ENCODE measurements at places on chromosomes 5 and 9.

- DNase-seq, result no peak
These were observed 8.6 kb upstream of the SV2C start for GRCh38 chr5:76074487-76075065.

DNA sequence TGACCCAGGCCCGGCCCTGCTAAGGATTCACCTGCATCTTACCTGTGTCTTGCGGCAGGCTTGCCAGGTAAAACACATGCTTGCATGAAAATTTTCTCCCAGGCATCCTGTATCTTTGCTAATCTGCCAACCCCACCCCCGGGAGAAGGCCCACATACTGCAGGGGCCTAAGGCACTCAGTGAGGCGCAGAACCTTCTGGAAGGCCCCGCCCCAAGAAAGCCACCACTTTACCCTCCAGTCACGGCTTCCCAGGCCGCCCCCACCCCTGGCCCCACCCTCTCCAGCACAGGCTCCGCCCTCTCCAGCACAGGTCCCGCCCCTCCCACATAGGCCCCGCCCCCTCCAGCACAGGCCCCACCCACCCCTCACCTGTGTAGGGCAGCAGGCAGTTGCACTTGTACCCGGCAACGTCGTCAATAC, 29.8 kb upstream of the SEC16A start:
- no peak for DNase-seq

DNA sequence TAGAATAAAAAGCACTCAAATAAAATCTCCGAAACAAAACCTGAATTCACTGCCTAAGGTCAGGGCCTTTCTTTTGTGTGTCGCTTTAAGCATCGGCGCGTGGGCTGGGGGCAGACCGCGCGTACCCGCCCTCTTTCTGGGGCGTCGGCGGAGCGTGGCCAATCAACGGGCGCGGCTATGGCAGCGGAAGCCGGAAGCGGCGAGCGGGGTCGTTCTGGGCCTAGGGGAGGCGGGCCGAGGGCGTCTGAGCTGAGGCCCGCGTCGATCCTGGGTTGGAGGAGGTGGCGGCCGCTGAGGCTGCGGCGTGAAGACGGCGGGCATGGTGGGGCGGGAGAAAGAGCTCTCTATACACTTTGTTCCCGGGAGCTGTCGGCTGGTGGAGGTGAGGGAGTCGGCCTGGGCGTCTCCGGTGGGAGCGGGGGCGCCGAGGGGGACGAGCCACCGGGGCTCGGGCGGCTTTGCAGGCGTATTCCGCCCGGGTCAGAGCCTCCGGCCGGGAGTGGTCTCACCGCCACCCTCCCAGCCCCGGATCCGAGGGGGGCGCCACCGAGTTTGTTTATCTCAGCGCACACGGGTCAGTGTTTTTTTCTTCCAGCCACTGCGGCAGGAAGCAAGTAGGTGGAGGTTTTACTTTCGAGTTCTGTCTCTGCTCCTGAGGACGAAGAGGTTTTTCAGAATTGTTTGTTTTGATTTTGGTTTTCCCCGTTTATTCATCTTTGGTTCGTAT, at the start of gene MAT2B:
Gene MAT2B (plus strand): TSS at position 252 of the 727 bp plus-strand sequence. CDS start 68 bp downstream, at position 320.
- peak; percentile 96 for DNase-seq

- no peak for DNase-seq
These were observed 194.1 kb downstream of the GNA14 start for GRCh38 chr9:77453825-77454647.

DNA sequence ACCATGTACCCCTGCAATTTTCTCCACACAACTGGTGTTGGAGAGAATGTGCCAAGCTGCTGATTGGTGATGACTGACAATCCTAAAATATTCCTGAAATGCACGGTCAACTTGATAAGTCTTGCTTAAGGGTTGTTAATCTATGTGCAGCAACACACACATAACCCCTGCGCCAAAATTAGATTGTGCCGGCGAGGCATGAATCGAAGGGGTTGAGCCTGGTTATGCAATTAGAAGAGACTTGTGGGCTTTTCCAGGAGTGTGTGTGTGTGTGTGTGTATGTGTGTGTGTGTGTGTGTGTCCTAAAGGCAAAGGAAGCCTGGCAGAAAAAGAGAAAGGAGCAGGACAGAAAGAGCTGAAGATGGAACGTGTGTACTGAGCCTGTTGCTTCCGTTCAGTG, 22.3 kb downstream of the IRX2 start:
- DNase-seq, result no peak

DNA sequence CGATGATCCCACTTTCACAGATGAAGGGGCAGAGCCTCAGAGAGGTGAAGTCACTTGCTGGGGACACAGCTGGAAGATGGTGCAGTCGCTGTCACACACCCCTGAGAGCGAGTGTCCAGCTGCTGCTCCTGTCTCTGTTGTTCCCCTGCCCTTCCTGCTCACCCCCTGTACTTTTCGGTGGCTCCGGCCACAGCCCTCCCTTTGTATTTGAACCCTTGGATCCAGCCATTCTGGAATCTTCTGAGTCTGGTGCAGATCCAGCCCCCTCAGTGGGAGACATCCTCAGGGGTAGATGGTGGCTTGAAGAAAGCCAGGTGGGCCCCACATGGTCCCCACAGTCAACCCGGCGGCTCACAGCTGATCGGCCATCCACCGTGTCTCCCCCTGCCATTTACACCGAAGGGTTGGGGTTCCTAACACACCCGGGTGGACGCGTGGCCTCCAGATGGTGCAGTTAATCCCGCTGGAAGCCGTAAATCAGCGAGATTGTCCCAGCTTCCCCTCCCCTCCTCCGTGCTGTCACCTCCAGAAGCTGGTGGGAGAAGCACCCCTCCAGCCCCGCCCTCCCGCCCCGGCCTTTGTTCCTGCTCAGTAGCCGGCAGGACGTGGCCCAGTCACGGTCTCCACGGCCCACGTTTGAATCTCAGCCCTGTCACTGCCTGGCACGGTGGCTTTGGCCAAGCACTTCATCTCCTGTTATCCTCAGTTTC, 204.8 kb downstream of the C9orf50 start:
- no peak for DNase-seq

- no peak for DNase-seq
These were observed 97.9 kb downstream of the ZNF618 start for GRCh38 chr9:113973963-113974413.

GRCh38 chr9:38026840-38027527, 42.0 kb downstream of the SHB start:
- no peak for DNase-seq

DNA sequence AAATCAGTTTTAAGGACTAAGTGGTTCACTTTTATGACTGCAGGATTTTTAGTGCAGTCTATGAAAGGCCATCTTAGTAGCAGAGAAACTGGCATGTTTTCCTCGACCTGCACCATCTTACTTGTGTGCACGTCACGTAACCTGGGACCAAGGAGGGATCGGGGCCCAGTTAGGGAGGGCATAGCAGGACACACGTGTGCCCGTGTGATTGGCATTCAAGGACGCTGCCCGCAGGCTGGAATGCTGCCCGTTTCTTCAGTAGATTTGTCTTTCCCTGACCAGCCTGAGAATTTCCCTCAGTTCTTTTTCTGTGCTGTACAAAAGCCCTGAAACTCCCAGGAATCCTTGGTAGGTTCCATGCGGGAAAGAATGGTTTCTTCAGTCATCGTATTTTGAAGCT, 196.3 kb downstream of the TRIO start:
- DNase-seq, result no peak

GRCh38 chr9:128128836-128129590, 1.5 kb upstream of the PTGES2 start:
- DNase-seq, result no peak

DNA sequence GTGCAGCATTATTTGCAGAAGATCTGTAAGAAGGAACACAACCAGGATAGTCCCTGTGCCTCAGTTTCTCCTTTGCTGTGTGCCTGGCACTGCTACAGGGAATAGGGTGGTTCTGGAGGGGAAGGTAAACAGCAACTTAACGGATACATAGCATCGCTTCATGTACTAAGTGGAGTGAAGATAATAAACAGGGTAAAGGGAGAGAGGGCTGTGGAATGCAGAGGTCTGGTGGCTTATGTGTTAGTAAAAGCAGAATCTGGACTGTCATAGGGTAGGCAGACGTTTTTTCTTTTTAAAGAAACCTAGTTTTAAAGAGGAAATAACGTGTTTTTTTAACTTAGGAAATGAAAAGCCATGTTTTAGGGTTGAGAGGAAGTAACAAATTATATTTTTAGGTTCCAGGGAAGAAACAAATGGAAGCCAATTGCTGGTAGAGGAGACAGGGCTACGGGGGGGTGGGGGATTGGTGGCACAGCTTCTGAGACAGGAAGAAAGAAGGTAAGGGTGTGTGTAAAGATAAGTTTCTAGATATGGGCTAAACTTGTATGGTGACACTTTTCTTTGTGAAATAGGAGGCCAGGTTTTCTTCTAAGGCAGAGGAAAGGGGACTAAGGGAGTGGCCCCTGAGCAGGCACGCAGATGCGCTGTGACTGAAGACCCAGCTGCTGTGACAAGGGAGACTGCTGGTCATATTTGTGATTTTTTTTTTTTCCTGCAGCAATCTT, 1.3 kb downstream of the GNG10 start:
- DNase-seq, result no peak

- no peak for DNase-seq
These were observed 142.9 kb downstream of the LPAR1 start for GRCh38 chr9:110895147-110895905.

- DNase-seq, result no peak
These were observed 91.5 kb upstream of the NFIL3 start for GRCh38 chr9:91515074-91515687.

- DNase-seq, result no peak
These were observed 7.2 kb downstream of the CSNK1A1 start for GRCh38 chr5:149544028-149544420.

- DNase-seq, result no peak
These were observed 45.3 kb downstream of the FNIP1 start for GRCh38 chr5:131751506-131751905.

DNA sequence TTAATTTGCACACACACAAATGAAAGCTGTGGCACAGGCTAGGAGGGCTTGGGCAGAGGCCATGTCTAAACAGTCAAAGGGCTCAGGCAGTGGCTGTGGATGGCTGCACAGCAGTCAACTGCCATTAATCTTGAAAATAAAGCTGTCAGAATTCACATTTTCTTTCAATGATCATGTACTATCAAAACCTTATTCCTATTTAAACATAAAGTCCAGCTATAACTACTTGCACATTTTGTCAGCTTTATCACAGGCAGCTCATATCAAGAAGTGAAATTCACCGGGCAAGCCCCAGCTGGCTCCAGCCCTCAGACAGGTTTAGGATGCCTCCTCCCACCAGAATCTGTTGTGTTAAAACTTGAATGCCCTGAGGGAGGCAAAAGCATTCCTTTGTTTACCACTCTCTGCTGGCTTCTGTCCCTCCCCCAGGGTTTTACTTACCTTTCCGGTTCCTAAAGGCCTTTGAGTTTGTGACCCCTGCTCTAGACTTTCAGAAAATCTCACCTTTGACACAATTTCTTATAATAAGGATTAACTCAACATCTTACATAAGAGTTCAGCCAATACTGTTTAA, 54.9 kb upstream of the GRAMD2B start:
- DNase-seq, result no peak

DNA sequence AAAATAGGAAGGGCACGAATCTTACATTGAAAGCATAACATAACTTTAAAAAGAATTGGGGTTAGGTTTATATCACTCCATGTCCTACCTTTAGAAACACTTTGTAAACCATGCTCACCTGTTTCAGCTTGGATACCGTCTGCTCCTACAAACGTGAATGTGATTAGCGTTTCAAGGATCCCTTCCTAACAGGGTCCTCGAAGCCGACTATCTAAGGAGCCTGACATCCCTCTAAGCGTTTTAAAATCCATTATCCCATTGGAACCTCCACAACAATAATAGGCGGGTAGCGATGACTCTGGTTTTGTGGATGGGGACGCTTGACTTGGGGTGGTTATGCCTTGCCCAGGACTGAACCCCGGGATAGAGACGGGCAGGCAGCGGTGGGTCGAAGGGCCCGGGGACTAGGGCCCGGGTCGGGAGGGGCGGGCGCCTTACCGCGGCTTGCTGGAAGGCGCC, 937 bp downstream of the SVEP1 start:
- no peak for DNase-seq

DNA sequence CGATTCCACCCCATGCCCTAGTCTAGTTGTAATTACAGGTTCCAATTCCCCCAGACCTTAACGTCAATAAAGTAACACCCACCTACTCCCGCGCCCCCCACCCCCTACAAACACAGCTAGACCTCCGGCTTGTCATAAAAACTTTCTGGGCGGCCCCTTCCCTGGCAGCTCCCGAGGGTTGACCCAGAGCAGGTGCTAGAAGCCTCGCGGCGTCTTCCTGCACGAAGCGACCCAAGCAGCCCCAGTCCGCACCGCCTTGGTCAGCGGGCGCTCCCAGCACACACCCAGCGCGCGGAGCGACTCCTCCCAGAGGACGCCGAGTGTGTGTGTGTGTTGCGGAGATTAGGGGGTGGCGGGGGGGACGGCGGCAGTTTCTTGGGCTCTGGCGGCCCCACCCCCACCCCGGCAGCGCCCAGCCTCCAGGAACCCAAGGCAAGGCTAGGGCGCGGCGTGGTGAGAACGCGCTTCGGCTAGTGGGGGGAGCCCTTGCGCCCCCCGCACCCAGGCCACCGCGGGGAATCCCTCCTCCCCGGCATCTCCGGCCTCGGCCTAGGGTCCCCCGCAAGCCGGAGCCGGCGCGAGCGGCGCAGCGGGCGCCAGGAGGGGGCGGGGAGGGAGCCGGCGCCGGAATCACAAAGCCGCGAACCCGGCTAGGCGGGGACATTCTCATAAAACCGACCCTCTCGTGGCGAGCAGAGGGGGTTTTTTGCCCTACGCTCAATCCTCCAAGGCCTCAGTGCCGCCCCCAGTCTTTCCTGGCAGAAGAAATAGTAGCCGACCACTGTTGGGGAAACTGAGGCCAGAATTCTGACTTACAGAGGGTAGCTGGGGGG, 2.2 kb downstream of the PCDH1 start:
- DNase-seq, result peak; percentile 66

DNA sequence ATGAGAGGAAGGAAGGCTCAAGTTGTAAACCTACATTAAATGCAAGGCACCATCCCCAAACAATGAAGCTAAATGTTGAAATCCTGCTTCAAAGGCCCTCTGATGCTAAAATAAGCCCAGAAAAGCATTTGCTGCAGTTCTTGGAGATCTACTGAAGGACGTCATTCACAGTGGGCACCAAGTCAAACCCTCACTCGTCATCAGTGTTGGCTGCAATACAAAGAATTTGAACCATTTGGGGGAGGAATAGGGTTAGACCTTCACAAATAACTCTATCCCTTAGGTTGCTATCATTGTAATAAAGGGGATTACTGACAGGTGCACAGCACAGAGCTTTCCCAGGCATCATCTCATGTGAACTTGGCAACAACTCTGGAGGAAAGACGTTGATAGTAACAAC, 9.3 kb upstream of the MEGF9 start:
- DNase-seq, result no peak

- no peak for DNase-seq
These were observed 65.7 kb upstream of the ZNF462 start for GRCh38 chr9:106797299-106797698.

DNA sequence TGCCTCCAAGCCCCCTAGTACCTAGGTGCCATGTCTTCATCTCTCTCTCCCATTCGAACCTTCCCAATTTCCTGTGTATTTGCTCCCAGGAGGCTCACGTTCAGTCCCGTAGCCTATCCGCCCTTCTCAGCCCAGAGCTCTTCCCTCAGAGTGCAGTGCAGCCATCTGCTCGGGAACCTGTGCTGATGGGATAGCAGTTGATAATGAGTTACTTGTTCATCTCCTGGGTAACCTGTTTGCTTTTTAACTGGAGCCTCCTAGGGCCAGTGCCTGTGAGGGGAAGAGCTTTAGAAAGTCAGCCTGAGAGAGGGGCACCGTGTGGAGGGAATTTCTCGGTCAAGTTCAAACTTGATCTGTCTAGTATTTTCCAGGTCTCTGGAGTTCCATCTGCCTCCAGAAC, 229.8 kb upstream of the IL12B start:
- no peak for DNase-seq

Data from type B pancreatic cell (in vitro differentiated cells).